Stimulated activated CD4-positive, alpha-beta T cell treated with anti-CD3 and anti-CD28 coated beads, Interleukin-15, amount 100 ng/mL, for 48 hours (primary cell): ENCODE measurements at places on chromosomes 12 and 14.

DNA sequence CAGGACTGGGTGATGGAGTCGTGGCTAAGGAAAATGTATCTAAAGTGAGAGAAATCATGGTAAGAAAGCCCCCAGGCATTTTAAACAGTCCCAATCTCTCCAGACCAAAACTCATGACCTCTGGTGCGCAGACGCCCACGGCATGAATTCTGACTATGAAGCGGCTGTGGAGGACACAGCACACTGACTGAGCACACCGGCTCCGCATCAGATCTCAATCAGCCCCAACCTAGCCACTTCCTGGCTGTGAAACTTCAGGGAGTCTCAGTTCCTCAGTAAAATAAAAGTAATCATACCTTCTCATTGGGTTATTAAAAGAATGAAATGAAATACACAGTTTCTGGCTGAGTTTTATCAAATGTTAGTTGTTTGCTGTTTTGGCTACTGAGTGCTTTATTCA, 38.7 kb downstream of the SETD3 start:
- no peak for DNase-seq

- peak; percentile 11 for DNase-seq
Measured at GRCh38 chr14:89973234-89973823, 17.6 kb downstream of the TDP1 start.

GRCh38 chr14:50533241-50533705, 904 bp upstream of the MAP4K5 start:
- DNase-seq, result no peak

DNA sequence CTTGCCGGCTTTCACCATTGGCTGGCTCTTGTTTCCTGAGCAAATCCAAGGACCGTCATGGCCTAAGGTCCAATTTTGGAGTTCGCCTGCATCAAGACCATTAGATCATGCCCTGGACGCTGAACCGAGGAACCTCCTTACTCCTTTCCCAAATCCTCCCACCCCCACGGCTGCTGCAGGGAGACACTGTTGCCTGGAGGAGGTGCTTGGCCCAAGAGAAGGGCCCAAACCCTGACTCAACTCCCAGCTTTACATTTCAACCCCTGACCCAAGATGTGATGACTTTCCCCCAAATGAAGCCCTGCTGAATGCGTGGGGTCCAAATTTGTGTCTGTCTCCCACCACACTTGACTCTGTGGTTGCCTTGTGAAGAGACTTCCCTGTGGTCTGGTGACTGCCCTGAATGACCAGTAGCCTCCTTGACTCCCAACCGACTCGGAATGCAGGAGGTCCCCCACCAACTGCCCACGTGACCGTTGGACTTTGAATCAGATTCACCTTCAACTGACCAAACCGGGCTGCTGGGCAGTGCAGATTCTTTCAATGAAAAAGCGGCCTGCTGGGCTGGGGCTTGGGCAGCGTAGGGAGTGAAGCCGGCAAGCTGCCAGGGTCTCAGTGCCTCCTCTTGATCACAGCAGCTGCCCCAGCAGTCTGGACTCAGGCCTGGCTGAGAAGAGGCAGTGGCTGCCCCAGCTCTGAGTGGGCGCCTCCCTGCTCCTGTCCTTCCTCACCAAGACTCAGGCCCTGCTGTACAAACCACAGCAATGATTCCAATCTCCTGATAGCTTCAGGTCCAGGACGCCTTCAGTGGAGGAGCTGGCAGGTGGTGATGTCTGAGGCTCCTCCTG, 46.7 kb upstream of the OASL start:
- DNase-seq, result no peak

DNA sequence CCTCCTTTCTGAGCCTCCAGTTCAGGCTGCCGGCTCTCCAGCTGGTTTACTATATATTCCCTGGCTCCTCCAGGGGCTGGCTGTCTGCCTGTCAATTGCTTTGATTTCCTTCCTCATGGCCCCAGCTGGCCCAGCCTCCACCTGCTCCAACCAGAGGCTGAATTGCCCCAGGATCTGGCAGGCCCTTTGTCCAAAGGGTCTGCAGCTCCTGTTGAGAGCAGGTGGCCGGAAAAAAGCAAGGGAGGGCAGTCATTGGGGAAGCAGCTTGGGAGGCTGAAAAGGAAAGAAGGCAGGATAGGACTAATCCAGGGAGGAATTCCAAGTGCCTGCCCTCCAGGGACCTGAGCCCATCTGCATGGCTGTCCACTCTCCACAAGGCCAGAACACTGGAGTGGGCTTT, 25.3 kb downstream of the PAH start:
- no peak for DNase-seq

GRCh38 chr12:28987538-28988324, 161.3 kb upstream of the FAR2 start:
- no peak for DNase-seq
